ENCODE measurements at places on chromosomes 11 and 22. TPM values are rescaled to one million over a fixed set of nuclear protein-coding genes. Genes with fewer than 3 reads are reported as not detected.

BACE1 gene
- polyA plus RNA-seq = 9.8 TPM

CBLIF gene
- not detected for polyA plus RNA-seq

MIOX gene
- polyA plus RNA-seq = not detected

DUSP18 gene
- polyA plus RNA-seq = 16.2 TPM

FGF4 gene
- polyA plus RNA-seq = not detected

OR10D3 gene
- polyA plus RNA-seq = not detected

SCGB1C1 gene
- not detected for polyA plus RNA-seq

GAB2 gene
- 5.3 TPM for polyA plus RNA-seq

CCDC116 gene
- 0.94 TPM for polyA plus RNA-seq

ASCL2 gene
- polyA plus RNA-seq = not detected

NAV2 gene
- 120 TPM for polyA plus RNA-seq

PACSIN2 gene
- 67.7 TPM for polyA plus RNA-seq

TRIM49 gene
- polyA plus RNA-seq = not detected

PKP3 gene
- 0.57 TPM for polyA plus RNA-seq

OR5A1 gene
- not detected for polyA plus RNA-seq

MIAT gene
- polyA plus RNA-seq = 0.11 TPM

APOA4 gene
- 0.57 TPM for polyA plus RNA-seq

SGSM1 gene
- polyA plus RNA-seq = not detected

ROBO4 gene
- polyA plus RNA-seq = 0.21 TPM

MAP6 gene
- 2.7 TPM for polyA plus RNA-seq

FGF19 gene
- not detected for polyA plus RNA-seq

Data from cardiac muscle cell (in vitro differentiated cells and primary cell).